Renal cortical epithelial cell (primary cell): ENCODE measurements at places on chromosomes 6 and 20. TPM values are rescaled to one million over a fixed set of nuclear protein-coding genes. Genes with fewer than 3 reads are reported as not detected.

DNA sequence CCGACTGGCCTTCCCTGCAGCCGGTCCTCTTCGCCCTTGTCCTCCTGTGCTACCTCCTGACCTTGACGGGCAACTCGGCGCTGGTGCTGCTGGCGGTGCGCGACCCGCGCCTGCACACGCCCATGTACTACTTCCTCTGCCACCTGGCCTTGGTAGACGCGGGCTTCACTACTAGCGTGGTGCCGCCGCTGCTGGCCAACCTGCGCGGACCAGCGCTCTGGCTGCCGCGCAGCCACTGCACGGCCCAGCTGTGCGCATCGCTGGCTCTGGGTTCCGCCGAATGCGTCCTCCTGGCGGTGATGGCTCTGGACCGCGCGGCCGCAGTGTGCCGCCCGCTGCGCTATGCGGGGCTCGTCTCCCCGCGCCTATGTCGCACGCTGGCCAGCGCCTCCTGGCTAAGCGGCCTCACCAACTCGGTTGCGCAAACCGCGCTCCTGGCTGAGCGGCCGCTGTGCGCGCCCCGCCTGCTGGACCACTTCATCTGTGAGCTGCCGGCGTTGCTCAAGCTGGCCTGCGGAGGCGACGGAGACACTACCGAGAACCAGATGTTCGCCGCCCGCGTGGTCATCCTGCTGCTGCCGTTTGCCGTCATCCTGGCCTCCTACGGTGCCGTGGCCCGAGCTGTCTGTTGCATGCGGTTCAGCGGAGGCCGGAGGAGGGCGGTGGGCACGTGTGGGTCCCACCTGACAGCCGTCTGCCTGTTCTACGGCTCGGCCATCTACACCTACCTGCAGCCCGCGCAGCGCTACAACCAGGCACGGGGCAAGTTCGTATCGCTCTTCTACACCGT is 6.1 kb downstream of the UBD start:
- peak; percentile 3 for DNase-seq

GRCh38 chr20:1381753-1382591 is 10.9 kb downstream of the FKBP1A start:
- no peak for DNase-seq

DNA sequence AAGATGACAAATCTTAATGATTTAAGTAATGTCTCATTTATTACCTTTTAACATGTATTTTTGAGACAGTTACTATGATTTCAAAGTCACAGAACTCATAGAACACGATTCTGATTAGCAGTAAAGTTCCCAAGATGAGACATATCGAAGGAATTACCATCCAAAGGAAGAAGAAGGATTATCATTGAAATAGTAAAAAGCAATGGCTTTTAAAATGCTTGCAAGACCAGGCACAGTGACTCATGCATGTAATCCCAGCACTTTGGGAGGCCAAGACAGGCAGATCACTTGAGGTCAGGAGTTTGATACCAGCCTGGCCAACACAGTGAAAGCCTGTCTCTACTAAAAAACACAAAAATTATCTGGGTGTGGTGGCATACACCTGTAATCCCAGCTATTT is 219.2 kb downstream of the KHDC1L start:
- no peak for DNase-seq

DNA sequence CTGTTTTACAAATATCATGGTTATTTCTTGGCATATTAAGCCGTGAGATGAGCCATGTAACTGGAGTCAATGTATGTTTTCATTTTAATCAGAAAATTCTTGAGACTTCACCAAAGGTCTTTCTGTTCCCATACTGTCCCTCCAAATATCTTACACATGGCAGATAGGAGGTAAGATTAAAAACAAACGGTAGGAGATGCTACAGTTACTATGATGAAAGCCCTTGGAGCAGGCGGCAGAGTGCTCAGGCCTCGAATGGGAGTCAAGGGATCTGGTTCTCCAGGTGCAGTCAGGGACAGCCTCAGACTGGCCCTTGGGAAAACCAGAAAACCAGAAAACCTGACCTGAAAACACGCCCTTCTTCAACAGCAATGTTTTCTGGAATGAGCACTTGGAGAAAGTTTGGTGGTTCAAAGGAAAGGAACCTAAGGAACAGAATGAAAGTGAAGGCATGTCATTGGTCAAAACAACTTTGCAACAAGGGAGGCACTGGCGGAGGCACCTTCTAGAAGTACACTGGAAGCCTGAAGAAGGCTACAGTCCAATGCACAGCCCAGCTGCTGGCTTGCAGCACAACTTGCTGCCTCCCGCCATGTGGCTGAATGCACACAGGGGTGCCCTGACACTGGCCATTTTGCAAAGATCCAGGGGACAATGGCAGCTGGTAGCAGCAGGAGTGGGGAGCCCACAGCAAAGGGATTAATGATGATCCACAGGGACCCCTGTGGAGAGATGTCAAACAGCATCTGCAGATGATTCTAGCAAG is 17.4 kb upstream of the FOXO3 start:
- no peak for DNase-seq

DNA sequence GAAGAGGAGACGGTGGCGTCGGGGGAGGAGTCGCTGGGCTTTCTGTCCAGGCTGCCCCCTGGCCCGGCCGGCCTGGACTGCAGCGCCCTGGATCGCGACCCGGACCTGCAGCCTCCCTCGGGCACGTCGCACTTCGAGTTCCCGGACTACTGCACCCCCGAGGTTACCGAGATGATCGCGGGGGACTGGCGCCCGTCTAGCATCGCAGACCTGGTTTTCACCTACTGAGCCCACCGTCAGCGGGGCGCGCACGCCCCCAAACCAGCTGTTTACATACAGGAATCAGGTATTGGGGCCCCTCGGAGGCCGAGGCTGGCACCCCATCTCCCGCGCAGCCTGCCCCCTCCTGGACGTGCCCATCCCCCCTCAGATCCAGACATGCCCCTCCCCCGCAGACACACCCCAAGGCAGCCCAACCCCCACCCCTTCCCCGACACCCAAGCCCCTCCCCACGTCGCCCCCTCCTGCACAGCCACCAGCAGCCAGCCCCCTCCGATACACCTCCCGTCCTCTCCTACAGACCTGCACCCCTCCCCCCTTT is 1.4 kb downstream of the SOX12 start:
- DNase-seq = no peak

DNA sequence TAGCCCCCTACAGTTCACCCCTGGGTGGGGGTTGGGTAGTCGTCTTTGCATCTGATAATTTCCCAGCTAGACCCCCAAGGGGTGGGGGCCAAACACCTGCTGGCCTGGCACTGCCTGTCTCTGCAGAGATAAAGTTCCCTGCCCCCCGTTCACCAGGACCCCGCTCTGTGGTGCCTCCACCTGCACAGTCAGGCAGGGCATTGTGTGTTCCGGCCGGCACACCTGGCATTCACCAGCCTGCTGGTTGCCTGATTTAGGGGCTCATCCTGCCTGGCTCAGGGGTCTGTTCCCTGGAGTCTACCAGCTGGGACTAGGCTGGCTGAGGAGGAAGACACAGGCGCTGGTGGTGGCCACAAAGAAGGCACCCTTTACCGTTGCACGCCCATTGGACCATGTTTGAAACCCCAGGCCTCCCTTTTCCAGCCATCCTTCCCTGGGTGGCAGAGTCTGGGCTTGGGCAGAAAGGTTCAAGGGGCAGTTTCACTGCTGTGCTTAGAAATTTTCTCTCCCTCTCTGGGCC is 30.8 kb upstream of the SCRT2 start:
- no peak for DNase-seq

DNA sequence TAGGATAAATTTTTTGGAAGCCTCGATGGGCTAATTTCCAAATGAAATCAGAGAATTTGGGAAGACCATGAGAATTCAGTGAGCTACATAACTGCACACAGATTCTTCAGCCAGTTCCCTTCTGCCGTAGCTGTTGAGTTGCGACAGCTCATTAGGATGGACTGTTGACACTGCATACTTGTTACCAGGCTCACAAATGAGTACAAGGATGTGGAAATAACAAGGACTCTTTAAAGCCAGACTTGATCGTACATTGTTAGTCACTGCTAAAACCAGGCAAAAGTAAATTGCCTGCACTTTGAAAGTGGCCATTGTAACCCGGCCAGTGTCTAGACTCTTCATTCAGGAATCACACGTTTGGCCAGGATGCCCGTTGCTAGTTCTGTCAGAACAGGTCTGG is 37.0 kb downstream of the NDUFAF5 start:
- DNase-seq = peak; percentile 33

KIZ gene
- total RNA-seq = 3.3 and 20.4 TPM in 2 replicates

- DNase-seq = no peak
Observed at GRCh38 chr20:17625246-17626051, 55.6 kb downstream of the DSTN start.

DNA sequence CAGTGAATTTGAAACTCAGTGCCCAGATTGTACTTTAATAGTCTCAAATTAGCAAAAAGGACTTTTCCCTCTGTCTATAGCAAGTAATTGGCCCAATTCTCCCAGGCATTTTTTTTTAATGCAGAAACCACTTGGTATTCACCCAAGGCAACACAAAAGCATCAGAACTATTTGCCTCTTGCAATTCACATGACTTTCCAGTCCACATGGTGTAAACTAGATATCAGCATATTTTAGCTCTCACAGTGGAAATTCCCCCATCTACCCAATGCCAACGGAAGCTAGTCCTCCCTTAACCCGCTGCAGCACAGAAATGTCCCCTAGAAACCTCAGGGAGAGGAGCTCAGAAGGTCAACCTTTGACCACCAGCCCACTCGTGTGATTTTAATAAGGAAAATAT is 103.4 kb upstream of the CDYL start:
- DNase-seq = no peak

DNA sequence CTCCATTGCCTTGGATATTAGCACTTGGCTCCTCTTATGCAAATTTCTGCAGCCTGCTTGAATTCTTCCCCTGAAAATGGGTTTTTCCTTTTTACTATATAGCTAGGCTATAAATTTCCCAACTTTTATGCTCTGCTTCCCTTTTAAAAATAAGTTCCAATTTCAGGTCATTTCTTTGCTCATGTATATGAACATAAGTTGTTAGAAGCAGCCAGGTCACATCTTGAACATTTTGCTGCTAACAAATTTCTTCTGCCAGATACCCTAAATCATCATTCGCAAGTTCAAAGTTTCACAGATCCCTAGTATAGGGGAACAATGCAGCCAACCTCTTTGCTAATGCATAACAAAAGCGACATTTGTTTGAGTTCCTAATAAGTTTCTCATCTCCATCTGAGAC is 34.5 kb upstream of the ENPP4 start:
- DNase-seq = no peak

DNA sequence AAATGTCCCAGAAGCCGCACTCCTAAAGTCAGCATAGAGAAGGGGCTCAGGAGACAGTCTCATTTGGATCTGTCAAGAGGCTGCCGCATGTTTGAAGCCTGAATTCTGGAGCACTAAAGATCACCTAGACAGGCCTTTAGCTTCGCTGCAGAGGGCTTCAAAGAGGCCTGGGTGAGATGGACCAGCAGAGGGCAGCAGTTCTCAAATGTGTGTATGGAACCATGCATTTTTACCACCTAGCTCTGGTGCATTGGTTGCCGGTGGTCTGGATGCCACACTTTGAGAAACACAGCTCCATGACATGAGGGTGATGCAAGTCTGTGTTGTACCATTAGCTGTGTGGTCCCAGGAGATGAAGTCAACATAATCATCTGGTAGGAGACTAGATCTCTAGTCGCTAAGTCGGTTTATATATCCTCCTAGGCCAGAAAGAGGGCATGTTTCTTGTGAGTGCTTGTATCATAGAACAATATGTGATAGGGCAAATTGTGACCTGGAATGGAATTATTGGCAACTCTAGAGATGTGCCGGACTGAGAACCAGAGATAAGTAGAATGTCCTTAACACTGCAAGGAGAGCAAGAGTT is 64.8 kb downstream of the KIAA0319 start:
- peak; percentile 46 for DNase-seq

DNA sequence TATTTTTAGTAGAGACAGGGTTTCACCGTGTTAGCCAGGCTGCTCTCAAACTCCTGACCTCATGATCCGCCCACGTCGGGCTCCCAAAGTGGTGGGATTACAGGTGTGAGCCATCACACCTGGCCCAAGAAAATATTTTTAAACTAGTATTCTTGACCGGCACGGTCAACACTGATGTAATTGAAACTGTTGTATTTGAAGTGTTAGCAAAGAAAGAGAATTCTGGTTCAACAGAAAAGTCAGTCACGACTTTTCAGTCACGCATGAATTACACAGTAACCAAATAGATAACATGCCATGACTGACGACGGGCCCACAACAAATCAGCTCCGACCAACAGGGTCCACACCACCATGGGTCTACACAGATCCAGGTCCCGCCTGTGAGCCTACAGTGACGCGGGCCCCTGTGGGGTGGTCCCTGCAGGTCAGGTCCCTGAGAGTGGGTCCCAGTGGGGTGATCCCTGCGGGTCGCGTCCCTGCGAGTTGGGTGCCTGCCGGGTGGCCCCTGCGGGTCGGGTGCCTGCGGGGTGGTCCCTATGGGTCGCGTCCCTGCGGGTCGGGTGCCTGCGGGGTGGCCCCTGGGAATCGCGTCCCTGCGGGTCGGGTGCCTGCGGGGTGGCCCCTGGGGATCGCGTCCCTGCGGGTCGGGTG is 1.0 kb downstream of the GMEB2 start:
- peak; percentile 52 for DNase-seq

DNA sequence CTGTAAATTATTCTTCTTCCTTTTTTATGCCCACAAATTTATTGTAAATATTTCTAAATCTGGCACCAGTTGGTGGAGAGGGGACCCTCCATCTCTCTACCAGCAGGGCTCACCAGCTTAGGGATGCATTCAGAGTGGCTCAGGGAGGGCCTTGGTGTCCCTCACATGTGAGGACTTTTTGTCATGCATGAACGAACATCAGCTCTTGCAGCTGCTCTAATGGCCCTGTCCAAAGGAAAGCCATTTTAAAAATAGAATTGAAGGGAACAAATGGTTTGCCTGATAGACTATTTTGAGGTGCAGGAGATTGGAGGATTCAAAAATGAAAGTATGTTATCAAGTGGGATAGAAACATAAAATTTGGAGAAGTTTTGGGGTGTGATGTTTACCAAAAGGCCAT is 37.5 kb upstream of the KLHL31 start:
- DNase-seq = no peak

GRCh38 chr6:144064402-144065212 is 30.8 kb downstream of the SF3B5 start:
- no peak for DNase-seq

- DNase-seq = no peak
Observed at GRCh38 chr20:29325304-29325640, 1932.2 kb upstream of the DEFB115 start.

MMUT gene
- total RNA-seq = 15.6 and 24.8 TPM in 2 replicates

DEF6 gene
- 0.99 and 2.6 TPM in 2 replicates for total RNA-seq

GRCh38 chr6:82570083-82570482 is 206.5 kb downstream of the TPBG start:
- DNase-seq = no peak

DNA sequence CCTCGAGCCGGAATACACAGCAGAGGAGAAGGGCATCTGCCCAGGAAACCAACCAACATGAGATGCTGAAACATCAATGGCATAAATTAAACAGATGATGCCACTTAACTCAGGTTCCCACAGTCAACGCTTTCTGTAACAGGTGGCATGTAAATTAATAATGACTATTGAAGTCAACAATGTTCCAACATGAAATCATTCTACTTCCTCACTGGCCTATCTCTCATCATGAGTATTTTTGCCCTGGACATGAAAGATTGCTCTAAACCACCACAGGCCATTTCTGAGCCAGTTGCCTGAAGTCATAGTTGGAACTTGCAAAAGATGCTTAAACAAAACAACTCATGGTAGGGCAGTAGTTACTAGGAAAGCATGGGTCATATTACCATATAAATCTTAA is 397.9 kb upstream of the JARID2 start:
- no peak for DNase-seq
